ENCODE measurements at places on chromosomes 3 and 15.

DNA sequence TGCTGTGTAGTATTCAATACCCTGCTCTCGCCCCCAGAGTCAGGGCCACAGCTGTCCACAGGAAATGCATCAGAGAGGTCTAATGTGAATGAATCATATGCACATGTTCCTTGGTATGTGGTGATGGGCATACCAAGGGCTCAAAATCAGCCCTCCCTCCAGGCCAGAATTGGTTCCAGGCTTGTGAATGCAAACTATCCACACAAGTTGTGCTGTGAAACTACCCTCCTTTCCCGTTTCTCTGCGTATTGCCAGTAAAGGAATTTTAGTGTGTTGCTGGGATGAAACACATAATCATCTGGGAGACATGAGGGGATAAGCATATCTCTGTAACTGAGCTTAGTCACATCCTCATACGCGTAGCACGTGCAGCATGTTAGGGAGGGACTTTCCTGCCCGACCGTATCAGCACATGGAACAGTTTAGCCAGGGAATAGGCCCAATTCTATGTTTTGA, 9.2 kb upstream of the MME start:
- H3K4me3 ChIP-seq = no peak overlapping the region
- no peak overlapping the region for H3K27ac ChIP-seq
- no peak for DNase-seq

GRCh38 chr15:84113919-84114318, 121.7 kb upstream of the GOLGA6L4 start:
- H3K4me3 ChIP-seq = no peak overlapping the region
- no peaks in the 10 kb centered on the region for H3K36me3 ChIP-seq
- no peak for DNase-seq
- no peaks in the 10 kb centered on the region for H3K4me1 ChIP-seq
- no peaks in the 10 kb centered on the region for H3K27me3 ChIP-seq
- H3K27ac ChIP-seq = no peak overlapping the region

GRCh38 chr3:177609613-177610012, 412.3 kb upstream of the TBL1XR1 start:
- no peak overlapping the region for H3K4me3 ChIP-seq
- no peaks in the 10 kb centered on the region for H3K27me3 ChIP-seq
- no peak for DNase-seq
- no peaks in the 10 kb centered on the region for H3K4me1 ChIP-seq
- no peaks in the 10 kb centered on the region for H3K36me3 ChIP-seq

- no peak overlapping the region for H3K4me3 ChIP-seq
- H3K4me1 ChIP-seq = no peaks in the 10 kb centered on the region
- no peak overlapping the region for H3K27ac ChIP-seq
- DNase-seq = no peak
- H3K27me3 ChIP-seq = no peaks in the 10 kb centered on the region
Measured at GRCh38 chr15:60134609-60135008, 130.5 kb downstream of the FOXB1 start.

DNA sequence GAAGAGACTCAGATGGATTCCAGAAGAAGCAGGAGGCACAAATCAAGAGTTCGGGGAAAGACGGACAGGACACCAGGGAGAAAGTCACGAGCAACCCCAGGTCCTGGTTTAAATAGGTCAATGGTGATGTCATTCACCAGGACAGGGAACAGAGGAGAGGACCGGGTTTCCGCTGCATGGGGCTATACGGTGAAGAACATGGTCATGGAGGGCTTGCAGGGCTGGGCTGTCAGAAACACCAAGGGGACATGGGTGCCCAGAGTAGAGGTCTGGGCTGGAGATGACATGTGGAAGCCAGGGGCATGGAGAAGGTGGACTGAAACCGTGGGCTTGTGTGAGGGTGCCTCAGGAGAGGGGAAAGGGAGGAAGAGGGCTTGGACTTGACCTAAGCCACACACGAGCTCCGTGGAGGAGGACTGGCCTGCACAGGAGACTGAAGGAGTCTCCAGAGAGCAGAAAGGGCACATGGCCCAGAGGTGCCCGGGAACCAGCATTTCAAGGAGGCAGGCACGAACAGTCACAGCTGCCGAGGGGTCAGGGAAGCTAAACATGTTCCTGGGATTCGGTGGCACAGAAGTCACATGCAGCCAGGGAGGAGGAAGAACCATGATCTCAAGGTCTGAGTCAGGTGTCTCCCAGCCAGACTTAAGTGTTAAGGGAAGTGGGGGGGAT, 54.2 kb upstream of the RPL32 start:
- H3K36me3 ChIP-seq = peaks cover 12% of the 10 kb centered on the region
- peaks cover 4% of the 10 kb centered on the region for H3K4me1 ChIP-seq
- no peaks in the 10 kb centered on the region for H3K27me3 ChIP-seq
- no peak overlapping the region for H3K27ac ChIP-seq
- no peak for DNase-seq

DNA sequence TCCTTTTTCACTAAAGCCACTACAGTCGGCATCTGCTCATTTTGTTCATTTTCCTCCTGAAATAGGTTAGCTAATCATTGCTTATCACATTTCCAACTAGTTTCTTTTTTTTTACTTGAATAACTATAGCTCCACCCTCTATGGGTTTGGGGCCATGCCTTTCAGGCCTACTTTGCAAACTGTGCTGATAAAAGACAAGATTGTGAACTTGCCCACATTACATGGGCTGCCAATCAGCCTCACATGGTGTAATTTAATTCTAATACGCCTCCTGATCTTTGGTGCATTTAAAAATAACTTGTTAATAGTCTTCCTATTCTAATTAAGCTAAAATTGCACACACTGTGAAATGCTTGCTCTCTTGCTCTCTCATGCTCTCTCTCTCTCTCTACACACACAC, 90.5 kb downstream of the TGFBR2 start:
- no peak overlapping the region for H3K27ac ChIP-seq
- H3K27me3 ChIP-seq = no peaks in the 10 kb centered on the region
- DNase-seq = no peak
- H3K4me3 ChIP-seq = no peak overlapping the region
- peaks cover 41% of the 10 kb centered on the region for H3K36me3 ChIP-seq

DNA sequence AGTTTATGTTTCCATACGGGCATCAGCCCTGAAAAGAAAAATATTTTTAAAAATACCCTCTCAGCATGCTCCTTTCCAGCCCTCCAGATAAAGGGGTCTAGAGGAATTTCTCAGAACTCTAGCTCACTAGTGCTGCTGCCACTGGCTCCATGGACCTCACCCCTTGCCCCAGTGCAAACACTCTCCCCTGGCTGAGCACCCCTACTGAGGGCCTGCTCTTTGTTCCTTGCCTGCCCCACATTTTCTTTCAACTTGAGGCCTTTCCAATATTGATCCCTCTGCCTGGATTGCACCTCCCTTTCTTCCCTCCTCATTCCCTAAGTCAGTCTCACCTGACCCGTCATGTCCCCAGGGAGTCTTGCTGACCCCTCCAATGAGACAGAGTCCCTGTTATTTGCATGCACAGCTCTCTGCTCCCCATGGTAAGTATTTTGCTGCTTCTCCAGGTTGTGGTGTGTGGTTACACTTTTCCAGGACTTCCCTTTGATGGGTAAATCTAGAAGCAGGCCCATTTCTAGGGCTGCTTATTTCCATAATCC, 196.5 kb downstream of the EPHB1 start:
- DNase-seq = no peak
- no peak overlapping the region for H3K27ac ChIP-seq
- no peak overlapping the region for H3K4me3 ChIP-seq
- H3K36me3 ChIP-seq = no peaks in the 10 kb centered on the region

- no peaks in the 10 kb centered on the region for H3K27me3 ChIP-seq
- H3K36me3 ChIP-seq = no peaks in the 10 kb centered on the region
- H3K27ac ChIP-seq = no peak overlapping the region
- H3K4me1 ChIP-seq = no peaks in the 10 kb centered on the region
- DNase-seq = no peak
- no peak overlapping the region for H3K4me3 ChIP-seq
Measured at GRCh38 chr15:73442421-73442820, 543 bp upstream of the REC114 start.

GRCh38 chr3:30293621-30294240, 312.7 kb upstream of the TGFBR2 start:
- H3K4me1 ChIP-seq = no peaks in the 10 kb centered on the region
- no peaks in the 10 kb centered on the region for H3K36me3 ChIP-seq
- no peak overlapping the region for H3K27ac ChIP-seq
- no peak overlapping the region for H3K4me3 ChIP-seq

DNA sequence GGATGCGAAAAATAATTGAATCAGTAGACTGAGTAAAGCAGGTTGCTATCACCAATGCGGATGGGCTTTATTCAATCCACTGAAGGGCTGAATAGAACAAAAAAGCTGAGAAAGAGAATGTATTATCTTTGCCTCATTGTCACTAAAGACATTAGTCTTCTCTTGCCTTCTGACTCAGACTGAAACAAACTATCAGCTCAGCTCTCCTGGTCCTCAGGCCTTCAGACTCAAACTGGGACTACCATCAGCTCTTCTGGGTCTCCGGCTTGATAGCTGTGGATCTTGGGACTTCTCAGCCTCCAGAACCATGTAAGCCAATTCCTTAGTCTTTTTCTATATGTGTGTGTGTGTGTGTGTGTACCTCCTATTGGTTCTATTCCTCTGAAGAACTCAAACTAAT, 12.6 kb downstream of the IFT57 start:
- peaks cover 14% of the 10 kb centered on the region for H3K36me3 ChIP-seq
- no peak overlapping the region for H3K27ac ChIP-seq
- no peaks in the 10 kb centered on the region for H3K27me3 ChIP-seq
- DNase-seq = no peak
- H3K4me3 ChIP-seq = no peak overlapping the region

- no peak overlapping the region for H3K4me3 ChIP-seq
- H3K27me3 ChIP-seq = no peaks in the 10 kb centered on the region
- H3K36me3 ChIP-seq = no peaks in the 10 kb centered on the region
- DNase-seq = no peak
- no peaks in the 10 kb centered on the region for H3K4me1 ChIP-seq
Measured at GRCh38 chr3:67998281-67998680, 343.9 kb upstream of the SUCLG2 start.

- no peak overlapping the region for H3K27ac ChIP-seq
- peaks cover 14% of the 10 kb centered on the region for H3K36me3 ChIP-seq
- DNase-seq = no peak
- H3K27me3 ChIP-seq = no peaks in the 10 kb centered on the region
- peaks cover 61% of the 10 kb centered on the region for H3K4me1 ChIP-seq
Measured at GRCh38 chr3:71055257-71056001, 528.1 kb downstream of the FOXP1 start.

- H3K27ac ChIP-seq = no peak overlapping the region
- no peak for DNase-seq
- H3K27me3 ChIP-seq = no peaks in the 10 kb centered on the region
- no peaks in the 10 kb centered on the region for H3K4me1 ChIP-seq
Measured at GRCh38 chr3:33895658-33896057, 97.2 kb downstream of the PDCD6IP start.

DNA sequence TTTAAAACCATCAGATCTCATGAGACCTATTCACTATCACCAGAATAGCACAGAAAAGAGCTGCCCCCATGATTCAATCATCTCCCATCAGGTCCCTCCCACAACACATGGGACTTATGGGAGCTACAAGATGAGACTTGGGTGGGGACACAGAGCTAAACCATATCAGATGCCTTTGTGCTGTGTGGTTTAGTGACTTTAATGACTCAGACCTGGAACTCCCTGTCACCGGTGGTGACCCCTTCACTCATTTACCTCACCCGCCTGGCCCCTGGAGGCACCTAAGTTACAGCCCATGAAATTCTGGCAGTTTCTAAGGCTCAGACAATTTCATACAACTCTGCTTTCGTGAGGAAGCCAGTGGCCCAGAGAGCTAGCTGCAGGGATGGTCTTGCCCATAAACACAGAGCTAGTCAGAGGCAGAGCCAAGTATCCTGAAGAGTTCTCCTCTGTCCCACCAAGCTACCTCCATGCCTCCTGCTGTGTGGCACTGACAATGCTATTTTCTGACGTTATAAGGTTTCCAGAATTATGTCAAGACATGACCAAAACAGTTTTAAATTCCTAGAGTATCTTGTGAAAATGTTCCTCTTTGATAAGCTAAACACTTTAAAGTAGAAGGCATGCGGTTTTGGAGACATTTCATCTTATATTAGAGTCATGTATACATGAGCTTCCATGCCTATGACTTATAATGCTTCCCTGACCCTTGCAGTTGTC, 231.1 kb upstream of the IL12A start:
- no peak overlapping the region for H3K4me3 ChIP-seq
- H3K36me3 ChIP-seq = no peaks in the 10 kb centered on the region
- no peak for DNase-seq
- H3K27ac ChIP-seq = no peak overlapping the region
- H3K27me3 ChIP-seq = no peaks in the 10 kb centered on the region
- no peaks in the 10 kb centered on the region for H3K4me1 ChIP-seq

- H3K4me3 ChIP-seq = no peak overlapping the region
- H3K36me3 ChIP-seq = no peaks in the 10 kb centered on the region
- no peaks in the 10 kb centered on the region for H3K27me3 ChIP-seq
- H3K27ac ChIP-seq = no peak overlapping the region
Measured at GRCh38 chr3:139794469-139795265, 116.9 kb upstream of the NMNAT3 start.

- peaks cover 25% of the 10 kb centered on the region for H3K36me3 ChIP-seq
- H3K27ac ChIP-seq = no peak overlapping the region
- H3K4me3 ChIP-seq = no peak overlapping the region
- H3K27me3 ChIP-seq = no peaks in the 10 kb centered on the region
Measured at GRCh38 chr15:42201801-42202200, 6.3 kb downstream of the VPS39 start.

GRCh38 chr3:58569287-58570001, 7.7 kb downstream of the FAM107A start:
- no peaks in the 10 kb centered on the region for H3K27me3 ChIP-seq
- H3K4me3 ChIP-seq = no peak overlapping the region
- peaks cover 3% of the 10 kb centered on the region for H3K4me1 ChIP-seq
- no peak overlapping the region for H3K27ac ChIP-seq
- DNase-seq = no peak

DNA sequence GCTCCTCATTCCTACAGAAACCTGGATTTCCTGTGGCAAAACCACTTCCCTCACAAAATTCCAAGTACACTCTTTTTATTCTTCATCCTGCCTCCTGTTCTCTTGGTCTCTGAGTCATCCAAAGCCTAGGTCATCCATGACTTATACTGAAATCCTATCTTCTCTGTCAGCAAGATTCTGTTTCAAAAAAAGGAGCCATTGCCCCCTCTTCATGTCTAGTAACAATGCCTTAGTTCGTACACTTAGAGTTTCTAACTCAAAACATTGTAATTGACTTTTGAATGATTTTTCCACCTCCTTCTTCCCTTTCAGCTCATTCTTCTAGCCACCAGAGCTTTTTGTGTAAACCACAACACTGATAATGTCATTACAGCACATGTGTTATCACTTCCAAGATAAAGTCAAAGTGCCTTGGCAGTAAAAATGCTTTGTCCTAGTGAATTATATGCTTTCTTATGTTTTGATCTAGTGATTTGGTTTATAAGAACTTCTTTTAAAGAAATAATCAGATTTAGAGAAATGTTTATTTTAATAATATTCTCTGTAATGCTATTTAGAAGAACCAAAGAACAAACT, 256.5 kb upstream of the NECTIN3 start:
- no peak overlapping the region for H3K4me3 ChIP-seq
- no peaks in the 10 kb centered on the region for H3K36me3 ChIP-seq
- H3K27me3 ChIP-seq = no peaks in the 10 kb centered on the region
- no peak for DNase-seq
- H3K27ac ChIP-seq = no peak overlapping the region

All from effector memory CD4-positive, alpha-beta T cell (primary cell).